ENCODE measurements at places on chromosomes 6 and 20.

- no peak for DNase-seq
These were observed 12.1 kb downstream of the PPP2R5D start for GRCh38 chr6:42996513-42996912.

- no peak for DNase-seq
These were observed 29.8 kb downstream of the PSMB9 start for GRCh38 chr6:32883789-32884188.

GRCh38 chr6:75796723-75797122, 47.7 kb downstream of the MYO6 start:
- DNase-seq: no peak

DNA sequence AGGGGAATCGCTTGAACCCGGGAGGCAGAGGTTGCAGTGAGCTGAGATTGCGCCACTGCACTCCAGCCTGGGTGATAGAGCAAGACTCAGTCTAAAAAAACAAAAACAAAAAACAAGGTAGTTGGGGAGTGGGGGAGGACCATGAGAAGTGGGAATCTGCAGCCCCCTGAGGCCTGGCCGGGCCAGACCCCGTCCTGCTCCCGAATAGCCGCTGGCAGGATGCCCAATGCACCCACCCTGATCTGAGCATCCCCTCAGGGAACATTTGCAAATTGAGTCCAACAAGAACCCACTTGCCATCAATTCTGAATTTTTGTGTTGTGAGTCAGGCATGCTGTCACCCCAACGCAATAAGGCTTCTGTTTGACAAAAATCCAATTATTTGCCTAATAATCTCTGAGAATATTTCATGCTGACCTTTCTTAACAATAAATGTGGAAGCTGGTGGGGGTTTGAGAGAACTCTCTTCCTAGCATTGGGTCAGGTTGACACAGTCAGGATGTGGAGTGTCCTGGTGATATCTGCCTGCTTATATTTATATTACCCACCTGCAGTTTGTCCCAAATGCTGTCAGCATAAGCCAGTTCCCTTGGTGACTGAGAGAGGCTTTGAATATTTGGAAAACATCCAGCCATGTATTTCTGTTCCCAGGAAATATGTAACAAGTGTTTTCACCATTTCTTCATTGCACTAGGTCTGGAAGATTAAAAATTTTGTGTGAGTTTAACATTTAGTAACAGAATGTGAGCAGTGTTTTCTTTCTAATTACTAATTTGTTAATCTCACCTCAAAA, 28.4 kb upstream of the FRMD1 start:
- DNase-seq: no peak

GRCh38 chr6:169962604-169963469, 211.4 kb downstream of the ERMARD start:
- DNase-seq: no peak

GRCh38 chr6:83199863-83200225, 6.7 kb downstream of the RWDD2A start:
- no peak for DNase-seq

DNA sequence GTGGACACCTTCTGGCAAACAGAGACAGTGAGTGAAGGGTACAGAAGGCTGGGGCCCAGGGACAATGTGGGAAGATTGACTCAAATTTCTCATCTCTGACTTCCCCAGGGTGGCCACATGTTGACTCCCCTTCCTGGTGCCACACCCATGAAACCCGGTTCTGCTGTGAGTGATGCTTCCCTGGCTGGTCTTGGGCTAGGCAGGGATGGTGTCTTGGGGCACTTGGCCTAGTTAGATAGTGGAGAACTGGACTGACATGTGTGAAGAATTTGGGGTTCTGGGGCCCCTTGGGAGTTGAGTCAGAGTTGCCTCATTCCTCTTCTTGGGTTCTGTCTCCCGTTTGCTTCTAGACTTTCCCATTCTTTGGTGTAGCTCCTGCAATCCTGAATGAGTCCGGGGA, 34.2 kb downstream of the GSS start:
- DNase-seq: no peak

DNA sequence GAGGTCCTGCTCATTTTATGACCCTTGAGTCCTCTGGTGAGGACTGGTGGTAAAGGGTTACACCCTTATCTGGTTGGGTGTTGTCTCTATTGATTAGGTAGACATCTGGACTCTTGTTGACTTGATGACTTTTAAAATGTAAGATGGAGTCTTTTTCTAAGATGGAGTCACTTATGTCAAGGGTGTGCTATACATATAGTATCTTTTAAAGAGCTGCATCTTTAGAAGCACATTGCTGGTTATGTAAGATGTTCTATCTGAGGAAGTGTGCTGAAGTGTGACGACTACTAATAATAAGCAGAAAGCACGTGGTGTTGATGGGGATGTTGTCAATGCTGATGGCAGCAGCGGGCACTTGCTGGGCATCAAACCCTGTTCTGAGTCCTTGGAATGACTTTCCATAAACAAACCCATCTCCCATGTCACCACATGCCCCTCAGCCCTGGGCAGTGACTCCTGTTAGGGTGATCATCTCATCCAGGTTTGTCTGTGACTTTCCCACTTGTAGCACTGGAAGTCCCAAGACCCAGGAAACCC, 229.6 kb downstream of the EYA2 start:
- no peak for DNase-seq

- no peak for DNase-seq
These were observed 68.9 kb upstream of the SLC22A16 start for GRCh38 chr6:110545081-110545872.

DNA sequence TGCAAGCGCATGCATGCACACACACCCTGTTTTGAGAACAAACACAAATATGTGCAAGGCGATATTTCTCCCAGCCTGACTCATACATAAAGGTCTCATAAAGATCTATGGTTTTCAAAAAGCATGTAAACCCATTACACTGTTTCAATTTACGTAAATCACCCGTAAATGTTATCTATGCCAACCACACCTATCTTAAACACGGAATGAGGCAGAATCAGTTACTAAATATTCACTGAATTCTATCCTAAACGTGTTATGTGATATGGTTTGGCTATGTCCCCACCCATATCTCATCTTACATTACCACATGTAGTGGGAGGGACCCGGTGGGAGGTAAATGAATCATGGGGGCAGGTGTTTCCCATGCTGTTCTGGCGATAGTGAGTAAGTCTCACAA, 621.6 kb downstream of the KIF16B start:
- DNase-seq: no peak

- DNase-seq: no peak
These were observed 175.6 kb downstream of the TRIM27 start for GRCh38 chr6:28748192-28748591.

DNA sequence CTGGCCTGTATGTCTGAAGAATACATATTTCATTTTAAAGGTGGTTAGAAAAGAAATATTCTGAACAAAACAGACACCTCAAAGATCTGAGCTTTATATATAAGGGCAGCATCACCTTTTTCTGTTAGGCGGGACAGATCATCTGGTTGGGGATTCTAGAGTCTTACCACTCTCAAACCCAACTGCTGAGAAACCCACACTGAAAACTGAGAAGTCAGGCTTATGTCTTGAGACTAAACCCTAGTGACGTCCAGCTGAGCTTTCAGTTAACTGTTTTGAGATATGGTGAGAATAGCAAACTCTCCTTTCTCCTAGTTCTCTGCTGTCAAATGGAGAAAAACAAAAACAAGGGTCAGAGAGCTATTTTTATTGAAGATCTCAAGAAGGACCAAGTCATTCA, 63.7 kb upstream of the CCN6 start:
- no peak for DNase-seq

DNA sequence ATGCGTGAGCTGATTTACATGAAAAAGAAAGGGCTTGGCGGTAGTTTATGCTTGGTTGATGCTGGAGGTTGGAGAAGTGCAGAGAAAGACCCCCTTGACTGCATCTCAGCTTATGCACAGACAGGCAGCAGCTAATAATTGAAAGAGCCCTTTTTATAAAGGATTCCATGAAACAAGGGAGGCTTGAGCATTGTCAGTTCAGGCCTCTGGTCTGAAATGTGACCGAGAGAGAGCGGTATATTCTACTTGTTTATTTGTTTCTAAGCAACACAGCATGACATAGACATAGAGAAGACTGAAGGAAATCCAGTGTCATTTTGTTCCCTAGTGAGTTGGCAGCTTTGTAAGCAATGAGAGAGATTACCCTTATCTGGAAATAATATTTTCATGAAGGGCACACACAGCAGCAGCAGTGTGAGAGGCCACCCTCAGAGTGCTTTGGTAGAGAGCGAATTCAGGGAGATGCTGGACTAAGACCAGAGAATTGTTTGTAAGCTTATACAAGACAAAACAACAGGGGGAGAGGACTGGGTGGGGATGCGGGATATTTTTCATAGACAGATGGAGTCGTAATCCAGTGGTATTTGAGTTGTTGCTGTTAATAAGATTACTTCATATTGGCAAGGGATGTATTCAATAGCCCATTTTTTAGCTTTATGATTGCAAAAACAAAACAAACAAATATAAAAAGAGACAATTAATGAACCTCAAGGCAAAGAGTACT, 34.6 kb upstream of the LAMA2 start:
- DNase-seq: no peak

- no peak for DNase-seq
These were observed 46.3 kb downstream of the GOPC start for GRCh38 chr6:117555882-117556498.

GRCh38 chr6:16419636-16420336, 181.4 kb downstream of the GMPR start:
- DNase-seq: no peak

- no peak for DNase-seq
These were observed 5.5 kb upstream of the PCMTD2 start for GRCh38 chr20:64250027-64250426.

- no peak for DNase-seq
These were observed 205.1 kb downstream of the LY86 start for GRCh38 chr6:6793388-6794250.

GRCh38 chr6:30744054-30744805, at the start of gene IER3:
Gene IER3, minus strand, starts transcription at chr6:30744547. Its CDS starts 29 bp downstream, at chr6:30744518.
- peak; percentile 76 for DNase-seq

DNA sequence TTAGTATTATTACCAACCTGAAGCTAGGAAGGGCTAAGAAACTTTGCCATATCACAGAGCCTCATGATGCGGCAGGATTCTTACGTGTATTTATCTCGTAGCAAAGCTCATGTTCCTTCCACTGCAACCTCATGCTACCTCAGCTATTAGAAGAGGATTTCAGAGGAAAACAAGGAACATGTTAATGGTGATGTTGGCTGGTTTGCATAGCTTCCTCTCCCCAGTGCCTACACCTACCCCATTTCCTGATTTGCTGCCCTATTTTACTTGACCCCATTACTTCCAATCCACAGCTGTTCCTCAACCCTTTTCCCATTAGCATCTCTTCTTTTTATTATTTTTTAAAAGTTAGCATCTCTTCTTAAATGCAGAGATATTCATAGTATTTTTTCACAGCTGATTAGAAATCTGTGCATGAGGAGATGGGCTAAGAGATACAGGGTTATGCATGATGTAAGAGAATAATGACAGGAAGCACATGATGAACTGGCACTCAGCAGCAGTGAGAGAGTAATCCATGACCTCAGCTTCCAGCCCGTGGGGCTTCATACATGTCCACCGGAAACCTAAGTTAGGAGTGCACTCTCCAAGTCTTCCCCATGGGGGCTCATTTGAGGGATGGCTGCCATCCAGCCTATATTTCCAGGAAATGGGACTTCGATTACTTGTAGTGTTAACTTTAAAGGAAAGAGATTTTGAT, 106.1 kb upstream of the ASF1A start:
- no peak for DNase-seq

- DNase-seq: no peak
These were observed 19.3 kb downstream of the RAET1L start for GRCh38 chr6:150005761-150006651.

GRCh38 chr20:44909872-44910689, at the start of gene PABPC1L:
Gene PABPC1L, plus strand, starts transcription at chr20:44910060. Its CDS starts 84 bp downstream, at chr20:44910144.
- DNase-seq: peak; percentile 51

DNA sequence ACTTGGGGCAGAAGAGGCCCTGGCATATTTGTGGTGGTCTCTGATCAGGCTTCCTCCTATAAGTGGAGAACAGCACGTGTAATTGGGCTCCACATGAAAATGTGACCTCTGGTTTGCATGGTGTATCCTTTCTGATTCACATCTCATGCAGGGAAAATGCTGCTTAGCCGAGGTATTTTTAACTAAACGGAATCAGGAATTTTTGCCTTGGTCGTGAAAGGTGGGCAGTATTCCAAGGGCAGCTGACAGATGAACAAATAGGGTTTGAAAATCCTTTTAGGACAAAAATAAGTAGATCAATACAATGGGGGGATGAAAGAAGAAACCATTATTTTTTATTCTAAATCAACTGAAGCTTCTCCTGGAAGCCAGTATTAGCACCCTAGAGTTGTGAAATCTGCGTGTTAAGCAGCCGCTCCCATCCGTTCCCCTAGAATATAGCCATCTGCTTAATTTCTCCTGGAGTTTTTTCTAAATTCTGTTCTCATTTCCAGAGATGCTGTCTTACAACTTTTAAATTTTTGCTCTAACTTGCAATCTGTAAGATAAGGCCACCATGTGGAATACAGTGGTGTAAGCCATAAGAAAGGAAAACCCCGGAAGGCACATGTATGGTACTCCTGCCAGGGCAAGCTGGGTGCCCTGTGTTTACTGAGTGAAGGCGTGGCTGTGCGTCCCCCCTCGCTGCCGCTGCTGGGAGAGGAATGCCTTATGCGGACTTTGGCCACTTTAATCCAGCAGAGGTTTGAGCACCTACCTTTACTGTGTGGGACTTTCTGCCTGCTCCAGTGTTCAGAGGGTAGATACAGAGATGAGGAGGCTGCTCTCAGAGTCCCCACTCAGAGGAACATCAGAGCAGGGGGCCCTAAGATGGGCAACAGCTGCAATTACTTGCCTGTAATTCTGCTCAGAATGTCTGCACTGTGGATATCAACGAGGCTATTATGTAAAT, 52.4 kb downstream of the SYNJ2 start:
- DNase-seq: no peak

- DNase-seq: no peak
These were observed 102.9 kb upstream of the MCHR2 start for GRCh38 chr6:100096936-100097335.

- DNase-seq: no peak
These were observed 15.6 kb upstream of the TRIM39 start for GRCh38 chr6:30311101-30311500.

DNA sequence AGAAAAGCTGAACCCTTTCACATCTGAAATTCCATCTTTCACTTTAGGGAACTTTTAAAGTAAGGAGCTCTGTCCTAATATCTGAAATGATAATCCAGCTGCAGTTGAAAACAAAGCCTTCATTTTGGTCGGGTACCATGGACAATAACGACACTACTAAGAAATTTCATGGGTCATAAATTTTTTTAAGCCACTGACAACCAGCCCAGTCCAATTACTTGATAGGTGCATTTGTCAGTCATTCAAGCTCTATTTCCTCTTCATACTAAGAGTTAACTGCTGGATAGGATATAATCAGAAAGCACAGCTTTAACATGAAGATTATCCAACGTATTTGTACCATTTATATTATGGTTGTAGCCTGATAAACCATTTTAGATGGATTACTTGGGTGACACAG, 52.5 kb downstream of the MMUT start:
- no peak for DNase-seq

DNA sequence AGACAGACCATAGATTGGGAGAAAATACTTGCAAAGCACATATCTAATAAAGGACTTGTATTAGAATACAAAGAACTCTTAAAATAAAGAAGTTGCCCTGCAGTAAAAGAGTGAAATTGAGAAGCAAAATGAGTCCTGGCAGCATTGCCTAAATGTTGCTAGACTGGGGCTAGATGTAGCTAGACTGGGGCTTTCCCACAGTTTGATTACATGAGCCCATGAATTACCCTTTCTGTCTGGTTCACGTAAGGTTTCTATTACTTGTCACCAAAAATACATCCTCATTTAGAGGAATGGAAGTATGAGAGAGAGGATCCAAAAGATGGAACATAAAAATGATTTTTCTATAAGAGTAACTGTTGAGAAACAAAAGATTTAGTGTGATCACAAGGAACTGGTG, 57.6 kb upstream of the CCDC28A start:
- no peak for DNase-seq

Measured in stimulated activated CD8-positive, alpha-beta memory T cell treated with anti-CD3 and anti-CD28 coated beads, Interleukin-4, amount 100 ng/mL, for 4 hours (primary cell).